ENCODE measurements at places on chromosomes 7 and 10.

GRCh38 chr7:44182827-44183226, 6.4 kb downstream of the GCK start:
- DNase-seq: no peak

GRCh38 chr7:159027789-159028507, 116.7 kb downstream of the VIPR2 start:
- DNase-seq: no peak

DNA sequence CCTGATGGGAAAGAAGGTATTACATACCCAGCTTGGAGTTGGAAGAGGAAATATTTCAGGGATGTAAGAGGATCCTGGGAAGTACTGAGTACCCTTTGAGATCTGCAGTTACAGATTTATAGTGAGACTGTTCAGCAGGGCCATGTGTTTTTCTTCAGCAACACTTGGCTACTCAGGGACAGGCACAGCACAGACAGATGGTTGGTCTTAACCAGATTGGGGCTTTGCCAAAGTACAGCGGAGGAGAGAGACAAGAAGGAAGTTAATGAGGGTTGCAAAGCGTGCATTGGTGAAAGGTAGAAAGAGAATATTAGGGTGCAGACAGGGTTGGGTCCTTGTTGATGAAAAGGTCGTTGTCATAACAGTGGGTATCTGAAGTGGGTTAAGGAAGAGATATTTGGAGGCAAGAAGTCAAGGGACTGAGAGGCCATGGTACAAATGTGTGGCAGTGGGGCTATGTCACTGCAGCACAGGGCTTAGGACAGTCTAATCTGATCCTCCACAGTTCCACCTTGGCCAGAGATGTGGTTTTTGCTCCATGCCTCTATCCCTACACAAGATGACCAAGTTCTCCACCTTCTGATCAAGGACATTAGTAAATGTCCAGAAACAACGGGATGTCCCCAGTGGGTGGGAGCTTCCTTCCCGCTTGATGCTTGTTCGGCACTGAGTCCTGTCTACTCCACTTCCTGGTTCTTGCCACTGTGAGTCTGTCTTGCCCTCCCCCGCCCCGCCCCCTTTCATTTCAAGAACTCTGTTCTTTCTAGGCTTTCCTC, 18.9 kb upstream of the DNAJC1 start:
- no peak for DNase-seq

DNA sequence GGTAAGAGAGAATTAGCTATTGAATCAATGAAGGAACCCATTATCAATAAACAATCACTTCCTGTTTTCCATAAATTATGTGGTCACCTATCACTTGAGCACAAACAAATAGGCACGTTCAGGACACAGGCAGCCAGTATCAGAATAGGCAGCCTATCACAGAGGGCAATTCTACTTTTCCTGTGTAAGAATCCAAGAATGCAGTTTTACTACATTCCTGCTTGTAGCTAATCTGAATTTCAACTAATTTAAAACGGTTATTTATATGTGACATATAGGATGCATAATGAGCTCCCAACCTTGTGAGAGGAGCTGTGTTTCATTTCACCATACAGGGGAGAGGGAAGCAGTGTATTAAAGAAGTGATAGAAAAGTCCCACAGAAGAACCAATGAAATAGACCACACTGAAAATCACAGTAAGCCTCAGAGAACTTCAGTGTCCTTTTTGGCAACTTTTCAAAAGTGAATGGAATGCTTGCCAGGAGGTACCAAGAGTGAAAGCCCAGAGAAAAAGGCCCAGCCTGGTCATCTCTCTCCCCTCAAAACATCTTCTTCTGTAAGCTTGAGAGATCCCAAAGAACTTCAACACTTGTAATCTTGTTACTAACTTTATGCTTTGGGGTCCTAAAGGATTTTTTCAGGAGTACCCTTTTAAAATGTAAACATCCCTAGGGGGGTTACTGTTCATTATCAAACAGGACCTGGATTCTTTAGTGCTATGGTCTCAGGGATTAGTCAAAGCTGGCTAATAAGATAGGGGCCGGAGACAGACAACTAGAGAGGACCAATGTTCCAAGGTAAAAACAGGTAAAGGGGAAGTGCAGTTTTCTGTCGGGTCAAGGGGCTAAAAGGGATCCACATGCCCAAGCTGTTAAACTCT, 1.3 kb downstream of the IMMP2L start:
- DNase-seq: no peak

DNA sequence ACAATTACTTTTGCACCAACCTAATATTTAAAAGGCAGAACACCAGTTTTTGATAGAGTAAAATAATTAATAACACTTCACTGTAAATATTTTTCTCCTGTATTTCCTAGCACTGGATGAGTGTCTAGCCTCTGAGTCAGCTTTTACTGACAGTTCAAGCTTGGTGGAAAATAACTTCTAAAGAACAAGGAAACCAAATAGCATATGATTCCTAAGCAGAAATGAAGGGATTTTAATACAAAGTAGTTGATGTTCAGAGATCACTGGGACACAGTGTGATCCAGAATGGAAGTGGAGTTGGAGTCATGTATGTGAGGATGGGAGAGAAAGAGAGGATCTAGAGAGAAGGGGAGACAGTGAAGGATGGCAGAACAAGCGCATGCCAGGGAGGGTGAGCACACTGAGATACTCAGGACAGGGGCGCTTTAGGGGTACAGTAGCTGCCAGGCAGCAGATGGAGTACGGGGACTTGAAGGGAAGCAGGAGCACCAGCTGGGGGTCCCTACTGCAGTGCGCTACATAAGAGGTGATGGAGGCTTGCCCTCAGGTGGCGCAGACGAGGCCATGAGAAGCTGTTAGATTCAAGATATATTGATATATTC, 117.9 kb upstream of the KLF6 start:
- DNase-seq: no peak

DNA sequence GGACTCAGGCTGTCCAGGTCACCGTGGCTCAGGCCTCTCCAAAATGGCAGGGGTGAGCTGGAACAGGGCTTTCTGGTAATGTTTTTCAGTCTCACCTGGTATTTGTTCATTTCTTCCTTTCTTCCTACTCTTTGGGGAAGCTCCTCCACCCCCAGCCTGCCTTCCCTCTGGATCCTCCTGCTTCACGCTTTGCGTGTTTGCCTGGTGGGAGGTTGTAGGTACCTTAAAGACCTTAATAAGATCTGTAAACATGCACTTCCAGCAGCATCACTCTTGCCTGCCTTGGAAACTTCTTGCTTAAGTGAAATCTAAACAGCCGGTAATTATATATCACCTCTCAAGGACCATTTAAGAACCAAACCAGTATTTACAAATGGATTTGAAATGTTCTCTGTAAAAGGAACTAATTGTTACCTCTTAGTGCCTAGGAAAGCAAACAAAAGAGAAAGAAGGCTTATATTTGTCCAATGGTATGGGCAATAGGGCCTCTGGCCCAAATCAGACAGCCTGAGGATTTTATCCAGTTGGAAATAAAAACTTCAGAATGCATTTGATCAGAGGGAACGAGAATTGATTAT, 339.9 kb downstream of the CCSER2 start:
- DNase-seq: no peak

DNA sequence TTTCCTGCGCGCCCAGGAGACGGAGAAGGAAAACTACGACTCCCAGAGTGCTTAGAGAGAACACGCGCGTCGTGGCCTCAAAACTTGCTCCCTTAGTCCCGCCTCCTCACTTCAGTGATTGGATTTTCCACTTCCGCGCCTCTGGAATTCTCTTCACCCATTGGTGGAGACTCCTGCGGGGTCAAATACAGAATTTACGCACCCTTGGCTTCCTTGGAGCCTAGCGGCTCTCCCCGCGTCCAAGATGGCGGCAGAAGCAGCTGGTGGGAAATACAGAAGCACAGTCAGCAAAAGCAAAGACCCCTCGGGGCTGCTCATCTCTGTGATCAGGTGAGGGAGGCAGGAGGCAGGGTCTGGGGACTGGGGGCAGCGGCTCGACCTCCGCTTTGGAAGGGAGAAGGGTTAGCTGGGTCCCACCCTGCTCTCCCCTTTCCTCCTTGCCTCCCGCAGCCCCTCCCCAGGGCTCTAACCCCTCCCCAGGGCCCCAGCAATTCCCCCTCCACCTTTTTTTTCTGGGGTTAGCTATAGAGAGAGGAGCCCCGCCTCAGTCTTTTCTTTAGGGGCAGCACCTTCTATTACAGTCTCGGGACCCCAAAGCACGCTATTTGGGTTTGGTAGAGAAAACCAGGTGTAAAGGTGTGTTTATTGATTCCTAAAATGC, at the start of gene EXOC4:
TSS of gene EXOC4 (plus strand) at position 221 of the 661 bp plus-strand sequence.
- peak; percentile 83 for DNase-seq

- DNase-seq: no peak
These were observed 66.1 kb upstream of the PIP4K2A start for GRCh38 chr10:22780474-22780885.

GRCh38 chr7:91995391-91996105, 54.9 kb downstream of the AKAP9 start:
- DNase-seq: no peak

- no peak for DNase-seq
These were observed 11.5 kb downstream of the HNRNPA2B1 start for GRCh38 chr7:26188957-26189541.

- no peak for DNase-seq
These were observed 149.6 kb downstream of the TCF7L2 start for GRCh38 chr10:113099431-113100183.

DNA sequence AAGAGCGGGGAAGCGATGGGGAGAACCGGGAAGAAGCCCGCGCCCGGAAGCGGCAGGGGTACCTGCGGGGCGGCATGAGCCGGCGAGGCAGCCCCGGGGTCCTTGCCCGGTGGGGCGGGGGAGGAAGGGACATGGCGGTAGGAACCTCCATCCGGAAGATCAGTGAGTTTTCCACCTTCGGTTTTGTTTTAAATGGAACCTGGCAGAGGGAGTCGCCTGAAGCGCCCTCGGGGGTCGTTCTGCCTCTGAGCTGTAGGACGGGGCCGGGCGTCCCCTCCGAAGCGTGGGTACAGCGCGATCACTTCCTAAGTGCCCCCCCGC, 471 bp downstream of the PFKP start:
- DNase-seq: no peak

DNA sequence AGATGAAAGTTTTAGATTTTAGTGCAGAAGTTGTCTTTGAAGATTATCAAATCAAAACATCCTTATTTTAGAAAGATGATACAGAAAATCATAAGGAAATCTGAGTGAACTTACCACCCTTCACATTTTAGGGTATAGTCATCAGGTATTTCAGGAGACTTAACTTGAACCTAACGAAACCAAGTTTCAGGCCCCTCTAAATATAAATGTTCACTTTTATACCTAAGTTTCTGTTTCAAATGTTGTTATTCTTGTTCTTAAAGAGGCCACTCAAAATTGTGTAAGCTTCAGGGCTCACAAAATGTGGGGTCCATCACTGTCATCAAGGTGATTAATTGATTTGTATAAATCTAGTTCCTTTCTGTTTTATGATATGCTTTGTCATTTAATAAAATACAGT, 216.2 kb downstream of the KIAA1217 start:
- no peak for DNase-seq

- no peak for DNase-seq
These were observed 46.1 kb downstream of the PARD3 start for GRCh38 chr10:34768972-34769330.

DNA sequence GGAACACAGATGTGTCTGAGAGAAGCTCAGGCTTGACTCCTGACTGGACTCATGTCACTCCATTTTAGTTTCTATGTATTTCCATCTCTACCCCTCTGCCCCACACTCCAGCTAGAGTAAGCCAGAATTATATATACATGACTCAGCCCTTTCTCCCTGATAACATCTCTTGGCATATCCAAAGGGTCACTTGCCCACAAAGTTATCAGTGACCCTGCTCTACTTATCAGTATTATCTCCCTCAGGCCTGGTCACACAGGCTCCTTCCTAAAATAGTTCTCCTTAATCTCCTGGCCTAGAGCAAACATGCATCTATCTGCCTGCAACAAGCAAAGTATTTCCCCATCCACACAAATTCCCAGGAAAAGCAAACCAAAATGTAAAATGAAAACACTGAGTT, 598.3 kb downstream of the SUGCT start:
- no peak for DNase-seq

DNA sequence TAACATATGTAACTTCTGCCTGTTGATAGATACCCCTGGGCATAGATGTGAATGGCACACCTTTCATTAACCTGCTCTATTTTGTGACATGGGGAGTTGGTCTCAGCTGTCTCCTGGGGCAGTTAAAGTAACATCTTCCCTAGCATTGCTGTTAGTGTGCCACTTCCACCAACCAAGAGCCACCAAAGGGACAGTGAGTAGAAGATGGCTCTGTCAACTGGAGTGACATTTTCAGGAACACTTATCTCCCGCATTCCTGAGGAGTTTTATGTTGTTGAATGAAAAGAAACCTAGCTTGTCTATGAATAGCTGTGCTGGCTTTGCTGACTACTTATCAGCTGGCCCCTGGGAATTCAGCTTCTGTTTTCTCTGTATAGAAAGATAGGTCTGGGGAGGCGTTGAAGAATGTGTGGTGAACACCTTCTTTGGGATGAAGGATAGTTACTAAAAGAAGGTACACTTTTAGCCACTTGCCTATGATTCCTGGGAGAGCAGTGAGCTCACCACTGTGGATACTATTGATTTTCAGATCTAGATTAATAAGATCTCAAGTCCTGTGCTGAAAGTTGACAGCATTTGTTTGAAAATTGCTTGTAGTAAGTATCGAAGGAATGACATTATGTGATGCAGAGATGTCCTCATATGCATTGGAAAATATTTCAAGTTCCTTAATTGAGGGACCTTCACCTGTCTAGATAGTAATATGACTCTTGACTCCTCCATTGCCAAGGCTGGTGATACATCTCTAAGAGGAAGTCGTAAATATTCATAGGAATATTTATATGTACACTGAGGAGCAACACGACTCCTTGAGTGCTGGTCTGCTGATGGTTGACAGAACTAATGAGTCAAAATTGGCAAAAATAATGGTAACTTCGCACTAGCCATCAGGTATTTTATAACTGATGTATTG, 7.6 kb downstream of the STARD3NL start:
- DNase-seq: no peak

DNA sequence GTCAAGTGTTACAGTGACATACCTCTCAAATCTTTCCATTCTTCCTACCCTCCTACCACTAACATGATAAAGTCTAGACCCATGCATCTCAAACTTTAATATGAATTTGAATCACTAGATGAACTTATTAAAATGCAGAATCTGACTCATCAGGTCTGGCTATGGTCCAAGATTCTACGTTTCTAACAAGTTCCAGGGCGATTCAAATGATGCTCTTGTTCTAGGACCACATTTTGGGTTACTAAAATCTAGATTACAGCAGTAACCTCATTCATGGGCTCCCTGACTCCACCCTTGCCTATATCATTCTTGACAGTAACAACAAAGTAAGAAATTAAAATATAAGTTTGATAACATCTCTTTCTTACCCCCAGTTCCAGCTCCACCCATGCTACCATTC, 124.8 kb upstream of the LSM8 start:
- DNase-seq: no peak

- no peak for DNase-seq
These were observed 237.3 kb upstream of the KLF14 start for GRCh38 chr7:130971297-130971696.

DNA sequence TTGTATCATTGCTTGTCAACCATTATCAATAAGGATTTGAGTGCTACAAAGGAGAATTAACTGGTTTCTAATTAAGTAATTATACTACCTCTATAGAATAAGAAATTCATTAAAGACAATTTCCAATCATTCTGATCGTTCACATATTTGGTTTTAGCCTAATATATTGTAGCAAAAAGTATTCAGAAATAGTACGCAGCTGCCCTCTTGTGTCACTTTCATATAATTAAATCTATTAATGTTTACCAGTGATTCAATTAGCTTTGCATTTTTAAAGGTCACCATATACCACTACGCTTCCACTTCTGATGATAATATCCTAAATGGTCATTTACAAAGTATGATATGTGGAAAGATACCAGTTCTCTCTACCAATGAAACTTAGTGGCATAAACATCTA, 128.3 kb downstream of the NEBL start:
- DNase-seq: no peak

- DNase-seq: no peak
These were observed 635.1 kb upstream of the SEMA3D start for GRCh38 chr7:85821926-85822325.
